ENCODE measurements at places on chromosomes 3 and 15.

- DNase-seq = no peak
Measured at GRCh38 chr3:71225951-71226564, 357.5 kb downstream of the FOXP1 start.

DNA sequence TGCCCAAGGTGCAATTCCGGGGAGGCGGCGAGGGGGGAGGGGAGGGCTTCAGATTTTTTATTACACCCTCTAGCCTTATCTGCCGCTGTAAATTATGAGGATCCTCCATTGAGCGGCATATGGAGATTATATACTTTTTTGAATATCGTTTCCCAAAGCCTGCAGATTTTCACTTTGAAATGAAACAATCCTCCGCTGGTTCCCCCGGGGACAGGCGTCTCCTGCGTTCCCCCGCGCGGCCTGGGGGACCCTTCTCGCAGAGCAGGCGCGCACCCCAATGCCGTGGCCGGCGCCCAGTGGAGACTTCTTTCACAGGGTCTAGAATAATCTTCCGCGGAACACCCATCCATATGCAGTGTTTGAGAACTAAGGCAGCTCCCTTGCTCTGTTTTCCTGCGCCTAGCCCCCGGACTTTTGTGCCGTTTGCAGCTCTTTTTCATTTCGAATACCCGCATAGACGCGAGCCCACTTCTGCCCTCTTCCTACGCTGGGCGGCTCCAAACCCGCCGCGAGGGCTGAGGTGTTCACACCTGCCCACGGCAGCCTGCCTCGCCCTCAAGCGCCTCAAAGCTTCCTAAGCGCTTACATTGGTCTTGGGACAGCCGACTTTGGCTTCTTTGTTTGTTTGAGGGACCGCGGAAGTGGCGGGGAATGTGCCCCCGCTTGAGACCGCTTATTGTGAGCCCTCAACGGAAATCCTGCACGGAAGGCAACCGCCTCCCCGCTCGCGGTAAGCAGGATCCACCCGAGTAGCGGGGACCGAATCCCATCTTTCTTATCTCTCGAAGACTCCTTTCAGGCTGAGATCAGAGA is 7.5 kb downstream of the SOX14 start:
- no peak for DNase-seq

DNA sequence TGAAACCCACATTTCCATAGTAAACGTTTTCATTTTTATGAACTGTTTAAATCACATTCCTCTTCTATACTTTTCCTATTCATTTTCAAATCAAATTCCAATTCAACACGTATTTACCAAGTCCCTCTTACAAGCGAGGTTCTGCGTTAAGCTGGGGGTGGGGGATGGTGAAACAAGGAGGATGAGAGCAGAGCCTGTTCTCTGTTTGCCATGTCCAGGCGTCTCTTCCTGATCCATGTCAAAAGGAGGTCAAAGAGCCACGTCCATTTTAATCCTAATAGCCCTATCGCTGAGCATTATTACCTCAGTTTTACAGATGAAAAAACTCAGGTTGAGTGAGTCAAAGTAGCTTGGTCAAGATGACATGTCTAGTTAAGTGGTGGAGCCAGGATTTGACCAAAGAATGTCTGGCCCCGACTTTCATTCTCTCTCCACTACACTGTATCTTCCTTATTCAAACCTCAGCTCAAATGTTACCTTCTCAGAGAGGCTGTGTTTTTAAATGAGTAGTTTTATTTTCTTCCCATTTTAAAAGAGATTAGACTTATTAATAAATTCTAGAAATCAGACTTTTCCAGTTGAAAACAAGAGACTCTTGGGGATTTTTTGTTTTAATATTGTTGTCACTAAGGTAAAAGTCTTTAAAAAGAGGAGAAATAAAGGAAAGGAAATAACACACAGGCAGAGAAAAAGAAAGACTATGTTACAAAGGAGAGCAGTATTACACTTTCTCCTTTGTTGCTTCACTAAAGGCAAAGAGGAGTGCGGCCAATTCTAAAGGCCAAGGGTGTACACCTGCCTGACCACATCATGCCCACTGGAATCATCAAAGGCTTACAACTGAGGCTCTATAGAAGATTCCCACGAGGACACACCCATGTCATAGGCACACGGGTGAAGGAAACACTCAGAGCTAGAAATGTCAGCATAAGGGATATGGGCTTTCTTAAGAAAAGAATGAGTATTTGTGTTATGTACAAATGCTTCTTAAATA is 42.4 kb downstream of the MYO5A start:
- DNase-seq = no peak

- DNase-seq = no peak
Measured at GRCh38 chr3:101216710-101217465, 103.5 kb downstream of the IMPG2 start.

DNA sequence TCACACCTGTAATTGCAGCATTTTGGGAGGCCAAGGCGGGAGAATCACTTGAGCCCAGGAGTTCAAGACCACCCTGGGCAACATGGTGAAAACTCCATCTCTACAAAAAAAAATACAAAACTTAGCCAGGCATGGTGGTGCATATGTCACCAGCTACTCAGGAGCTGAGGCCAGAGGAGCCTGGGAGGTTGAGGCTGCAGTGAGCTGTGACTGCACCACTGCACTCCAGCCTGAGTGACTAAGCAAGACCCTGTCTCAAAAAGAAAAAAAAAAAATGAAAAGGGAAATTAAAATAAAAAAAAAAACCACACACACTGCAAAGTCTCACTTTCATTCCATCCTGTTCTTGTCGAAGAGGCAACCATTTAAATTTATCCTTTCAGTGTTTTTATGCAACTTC is 100.8 kb upstream of the PIAS1 start:
- DNase-seq = no peak

DNA sequence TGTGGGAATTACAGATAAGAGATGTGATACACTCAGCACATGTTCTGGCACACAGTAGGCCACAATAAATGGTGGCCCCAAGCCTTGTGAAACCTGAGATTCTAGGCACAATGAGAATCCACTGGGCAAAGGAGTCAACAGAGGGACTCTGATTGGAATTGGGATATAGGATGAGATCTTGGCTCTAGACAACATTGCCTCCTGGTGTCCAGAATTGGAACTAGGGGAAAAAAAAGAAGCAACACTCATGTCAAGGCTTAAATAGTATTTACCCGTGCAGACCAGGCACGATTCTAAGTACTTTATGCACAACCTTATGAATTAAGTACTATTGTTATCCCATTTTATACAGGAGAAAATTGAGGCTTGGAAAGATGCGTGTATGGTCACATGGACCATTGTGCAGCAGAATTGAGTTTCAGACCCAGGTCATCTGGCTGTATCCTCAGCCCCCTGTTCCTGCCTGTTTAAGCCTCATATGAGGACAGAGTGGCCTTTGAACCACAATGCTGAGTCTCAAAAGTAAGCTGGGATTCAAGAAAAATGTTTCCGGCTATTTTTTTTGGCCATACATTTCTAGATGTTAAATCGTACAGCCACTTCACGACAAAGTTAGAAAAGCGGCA is 124.8 kb downstream of the SV2B start:
- DNase-seq = no peak

DNA sequence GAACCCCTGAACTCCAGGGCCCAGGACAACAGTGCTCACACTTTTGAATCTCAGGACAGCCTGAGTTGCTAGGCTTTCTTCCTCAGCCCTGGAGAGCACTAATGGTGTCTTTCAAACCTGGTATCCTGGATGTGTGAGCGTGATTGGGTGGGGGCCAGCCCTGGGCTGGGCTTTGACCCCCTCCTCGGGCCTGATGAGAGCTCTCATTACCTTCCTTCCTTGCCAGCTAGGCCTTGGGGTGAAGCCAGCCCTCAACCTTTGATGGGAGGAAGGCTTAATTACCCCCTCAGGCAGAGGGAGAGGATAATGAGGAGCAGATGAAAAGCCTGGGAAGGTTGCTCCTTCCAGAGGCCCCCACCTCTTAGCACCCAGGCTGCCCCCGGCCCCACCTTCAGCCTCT is 31.1 kb upstream of the INSYN1 start:
- peak; percentile 20 for DNase-seq

DNA sequence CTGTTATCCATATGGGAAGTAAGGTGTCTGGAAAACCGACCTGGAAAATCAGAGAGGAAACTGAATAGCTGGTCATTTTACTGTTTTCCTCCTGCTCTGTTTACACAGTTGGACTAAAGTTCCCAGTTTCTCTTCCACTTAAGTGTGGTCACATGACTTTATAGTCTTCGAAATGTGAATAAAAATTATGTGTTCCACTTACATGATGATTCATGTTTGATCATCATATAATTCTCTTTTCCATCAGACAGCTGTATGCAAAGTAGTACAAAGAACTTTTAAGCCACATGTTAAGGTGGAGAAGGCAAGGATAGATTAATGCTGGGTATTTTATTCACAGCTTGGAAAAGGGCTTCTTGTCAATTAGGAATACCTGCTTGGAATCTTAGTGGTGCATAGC is 525.5 kb upstream of the BCHE start:
- no peak for DNase-seq

- DNase-seq = no peak
Measured at GRCh38 chr3:150760431-150761200, 2.4 kb downstream of the SIAH2 start.

DNA sequence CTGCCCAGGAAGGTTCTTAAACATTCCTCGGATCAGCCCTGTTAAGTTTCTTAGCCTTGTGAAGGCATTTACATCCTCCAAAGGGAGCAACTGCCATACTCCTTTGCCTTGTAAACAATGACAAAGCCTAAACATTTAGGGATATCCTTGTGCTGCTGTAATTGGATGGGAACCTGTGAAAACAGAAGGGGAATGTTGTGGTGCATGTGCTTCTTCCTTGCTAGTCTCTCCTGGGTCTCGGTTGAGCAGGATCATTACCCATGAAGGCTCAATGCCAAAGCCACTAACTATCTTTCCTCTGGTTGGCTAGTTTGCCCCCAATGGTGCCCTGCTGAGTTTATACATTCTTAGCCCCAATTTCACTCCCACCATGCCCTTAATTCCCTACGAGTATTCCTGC is 17.3 kb downstream of the CHRNA3 start:
- no peak for DNase-seq

DNA sequence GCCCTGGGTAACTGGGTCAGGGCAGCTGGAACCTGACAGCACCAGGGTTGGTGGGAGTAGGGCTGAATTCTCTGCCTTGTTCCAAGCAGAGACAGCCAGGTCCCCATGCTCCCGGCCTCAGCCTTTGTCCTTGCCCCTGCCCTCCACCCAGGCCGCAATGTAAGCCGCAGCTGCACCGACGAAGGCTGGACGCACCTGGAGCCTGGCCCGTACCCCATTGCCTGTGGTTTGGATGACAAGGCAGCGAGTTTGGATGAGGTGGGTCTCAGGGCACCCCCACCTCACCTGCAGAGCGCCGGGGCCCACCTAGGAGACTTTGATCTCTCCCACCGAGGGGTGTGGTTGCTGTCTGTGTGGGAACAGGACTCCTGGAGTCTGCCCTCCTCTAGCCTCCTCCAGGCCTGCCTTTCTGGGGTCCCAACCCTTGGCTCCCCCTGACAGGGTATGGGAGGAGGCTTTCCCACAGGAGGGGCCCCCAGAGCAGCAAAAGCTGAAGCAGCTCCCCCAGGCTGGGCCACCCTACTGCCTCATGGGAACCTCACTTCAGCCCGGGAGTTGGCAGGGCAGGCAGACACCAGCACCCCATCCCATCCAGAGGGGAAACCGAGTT is 23.4 kb downstream of the VIPR1 start:
- no peak for DNase-seq

- no peak for DNase-seq
Measured at GRCh38 chr3:73781541-73781940, 156.8 kb upstream of the PDZRN3 start.

DNA sequence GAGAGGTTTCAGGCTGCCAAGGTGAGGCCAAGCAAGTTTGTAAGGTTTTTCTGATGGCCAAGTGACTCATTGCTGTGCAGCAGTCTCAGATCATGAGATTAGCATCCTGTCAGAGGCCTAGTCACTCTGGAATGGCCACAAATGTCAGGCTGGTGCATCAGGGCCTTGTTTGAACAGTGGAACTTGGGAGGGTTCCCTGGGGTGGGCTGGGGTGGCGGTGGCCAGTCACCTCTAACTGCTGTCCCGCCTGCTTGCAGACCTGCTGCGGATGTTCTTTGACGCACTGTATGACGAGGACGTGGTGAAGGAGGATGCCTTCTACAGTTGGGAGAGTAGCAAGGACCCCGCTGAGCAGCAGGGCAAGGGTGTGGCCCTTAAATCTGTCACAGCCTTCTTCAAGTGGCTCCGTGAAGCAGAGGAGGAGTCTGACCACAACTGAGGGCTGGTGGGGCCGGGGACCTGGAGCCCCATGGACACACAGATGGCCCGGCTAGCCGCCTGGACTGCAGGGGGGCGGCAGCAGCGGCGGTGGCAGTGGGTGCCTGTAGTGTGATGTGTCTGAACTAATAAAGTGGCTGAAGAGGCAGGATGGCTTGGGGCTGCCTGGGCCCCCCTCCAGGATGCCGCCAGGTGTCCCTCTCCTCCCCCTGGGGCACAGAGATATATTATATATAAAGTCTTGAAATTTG is 2.8 kb upstream of the FAM131A start:
- no peak for DNase-seq

DNA sequence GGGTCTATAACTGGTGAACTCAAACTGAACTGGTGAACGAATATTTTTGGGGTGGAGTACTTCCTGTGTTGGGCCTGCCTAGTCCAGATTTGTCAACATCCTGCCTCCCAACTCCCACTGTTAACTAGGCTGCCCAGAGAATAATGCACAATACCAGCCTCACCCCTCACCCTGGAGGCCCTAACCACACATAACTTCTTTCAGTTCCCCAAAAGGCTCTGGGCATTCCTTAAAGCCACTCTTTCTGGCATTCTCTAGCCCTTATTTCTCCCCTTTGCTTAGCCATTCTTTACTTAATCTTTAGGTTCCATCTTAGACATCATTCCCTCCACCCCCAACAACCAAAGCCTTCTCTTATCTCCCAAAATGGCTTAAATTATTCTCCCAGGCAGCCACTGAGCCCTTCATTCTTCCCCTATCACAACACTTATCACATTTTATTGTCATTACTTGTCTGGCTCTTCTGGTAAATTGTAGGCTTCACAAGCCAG is 9.1 kb upstream of the SEC11A start:
- no peak for DNase-seq

- DNase-seq = no peak
Measured at GRCh38 chr3:158920371-158920770, 118.5 kb downstream of the MFSD1 start.

DNA sequence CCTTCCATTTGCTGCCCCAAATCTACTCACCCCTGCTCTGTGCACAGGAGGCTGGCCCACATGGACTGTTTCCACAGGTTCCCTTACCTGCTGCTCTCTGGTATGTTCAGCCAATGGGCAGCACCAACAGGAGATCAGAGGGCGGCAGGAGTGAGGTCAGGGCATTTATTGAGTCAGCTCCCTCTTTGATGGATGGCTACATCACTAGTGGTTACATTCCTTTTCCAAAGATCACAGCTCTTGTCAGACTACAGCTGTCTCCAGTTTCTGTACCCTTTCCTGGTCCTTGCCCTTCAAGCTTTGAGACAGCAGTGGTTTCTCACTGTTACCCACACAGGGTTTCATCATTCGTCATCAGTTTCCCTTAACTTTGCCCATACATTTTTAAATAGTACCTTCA is 325.1 kb downstream of the SUCLG2 start:
- DNase-seq = no peak

DNA sequence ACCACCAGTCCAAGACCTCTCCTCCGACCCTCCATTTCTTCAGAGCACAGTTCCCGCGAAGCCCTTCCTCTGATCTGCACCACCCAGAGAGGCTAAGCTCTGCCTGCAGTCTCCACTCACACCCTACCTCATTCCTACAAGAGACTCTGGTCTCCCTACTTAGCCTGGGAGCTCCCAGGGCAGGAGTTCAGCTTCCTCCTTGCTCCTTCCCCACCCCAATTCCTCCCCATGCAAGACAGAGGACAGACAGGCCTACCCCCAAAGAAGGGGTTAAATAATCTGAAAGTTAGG is 12.6 kb upstream of the VIPR1 start:
- no peak for DNase-seq

GRCh38 chr3:184945886-184946625 is 134.1 kb downstream of the VPS8 start:
- DNase-seq = no peak

All from AG09319 (cell line).